ENCODE measurements at places on chromosomes 11 and 22.

DNA sequence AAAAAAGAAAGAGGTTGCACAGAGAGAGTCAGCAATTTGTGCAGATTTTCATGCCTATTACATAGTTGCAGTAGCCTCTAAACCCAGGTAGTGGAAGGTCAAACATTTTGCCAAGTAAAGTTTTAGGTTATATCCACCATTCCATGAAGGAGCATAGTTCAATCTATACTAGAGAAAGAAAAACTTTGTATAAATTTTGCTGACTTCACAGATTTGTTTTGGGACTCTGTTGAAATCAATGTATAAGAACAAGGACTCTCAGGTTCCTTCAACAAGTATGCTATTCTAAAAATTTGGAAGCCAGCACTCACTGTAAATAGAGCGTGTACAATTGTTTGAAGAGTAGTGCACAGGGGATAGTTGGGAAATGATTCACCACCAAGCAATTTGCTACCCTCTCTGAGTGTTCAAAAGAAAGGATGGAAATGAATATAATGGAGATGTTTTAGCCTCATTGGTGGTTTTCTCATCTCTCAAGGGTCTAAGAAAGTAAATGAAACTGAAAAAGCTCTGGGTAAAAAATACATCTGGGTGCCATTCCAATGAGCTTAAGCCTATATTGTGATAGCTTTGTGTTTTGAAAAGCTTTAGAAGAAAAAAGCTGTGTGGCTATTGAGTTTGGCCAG, 508.4 kb upstream of the LUZP2 start:
- no peak for DNase-seq

DNA sequence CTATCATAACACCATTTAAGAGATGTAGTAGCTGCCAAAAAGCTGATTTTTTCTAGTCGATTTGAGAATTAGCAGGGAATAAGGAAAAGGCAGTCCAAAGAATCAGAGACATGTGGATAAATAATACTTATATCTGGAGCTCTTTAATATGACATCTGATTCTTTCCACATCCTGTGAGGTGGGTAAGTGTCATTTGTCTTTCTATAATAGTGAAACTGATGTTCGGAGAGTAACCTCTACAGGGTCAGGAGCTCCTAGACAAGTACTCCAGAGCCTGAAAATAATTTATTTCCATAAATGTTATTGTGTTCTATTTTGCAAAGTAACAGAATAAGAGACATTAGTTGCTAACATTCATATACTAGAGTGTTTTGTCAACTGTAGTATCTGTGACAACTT, 367.6 kb downstream of the DYNC2H1 start:
- DNase-seq, result no peak

DNA sequence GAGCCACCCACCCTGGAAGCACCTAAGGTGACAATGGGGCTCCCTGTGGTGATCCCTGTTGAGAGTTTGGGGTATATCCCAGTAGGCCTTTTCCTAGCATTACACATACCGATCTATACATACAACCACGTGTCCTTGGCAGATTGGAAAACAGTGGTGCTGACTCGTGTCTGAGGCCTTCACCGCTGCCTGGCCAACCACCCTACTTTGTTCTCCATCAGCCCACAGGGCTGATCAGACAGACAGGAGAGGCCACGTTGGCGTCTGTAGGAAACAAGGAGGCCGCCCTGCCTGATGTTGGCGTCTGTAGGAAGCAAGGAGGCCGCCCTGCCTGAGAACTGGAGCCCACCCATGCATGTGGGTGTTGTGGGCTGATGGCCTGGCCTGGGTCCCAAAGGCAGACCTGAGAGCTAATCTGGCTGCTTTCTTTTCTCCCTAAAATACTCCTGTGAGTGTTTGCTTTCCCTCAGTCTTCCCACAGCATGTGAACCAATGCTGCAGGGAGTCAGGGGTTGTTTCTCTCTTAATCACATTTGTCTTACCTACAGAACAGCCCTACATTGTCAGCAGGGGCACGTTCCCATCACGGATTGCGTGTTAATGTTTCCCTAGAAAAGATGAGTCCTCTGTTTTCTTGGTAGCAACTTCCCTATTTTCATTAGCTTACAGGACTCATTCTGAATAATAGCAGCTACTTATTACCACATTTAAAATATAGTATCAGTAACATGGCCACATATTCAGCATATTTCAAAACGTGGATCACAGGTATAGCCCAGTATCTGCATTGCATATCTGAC, 57.2 kb downstream of the SBF1 start:
- no peak for DNase-seq

DNA sequence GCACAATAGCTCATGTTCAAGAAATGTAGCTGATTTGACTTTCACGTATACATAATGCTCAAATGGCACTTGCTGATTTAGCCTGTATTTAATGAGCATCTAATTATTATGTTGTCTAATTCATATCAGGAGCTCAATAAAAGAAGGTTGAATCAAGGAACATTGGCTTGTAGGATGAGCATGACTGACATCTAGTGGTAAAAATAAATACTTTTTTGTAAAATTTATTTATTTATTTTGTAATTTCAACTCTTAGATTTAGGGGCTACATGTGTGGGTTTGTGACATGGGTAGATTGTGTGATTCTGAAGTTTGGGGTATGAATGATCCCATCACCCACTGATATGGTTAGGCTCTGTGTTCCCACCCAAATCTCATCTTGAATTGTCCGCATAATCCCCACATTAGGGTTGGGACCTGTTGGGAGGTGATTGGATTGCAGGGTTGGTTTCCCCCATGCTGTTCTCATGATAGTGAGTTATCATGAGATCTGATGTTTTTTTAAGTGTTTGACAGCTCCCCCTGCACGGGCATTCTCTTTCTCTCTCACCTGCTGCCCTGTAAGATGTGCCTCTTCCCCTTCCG, 1.7 kb upstream of the OR52E5 start:
- DNase-seq, result no peak

GRCh38 chr11:122019908-122020694, 95.9 kb downstream of the BLID start:
- DNase-seq, result no peak

DNA sequence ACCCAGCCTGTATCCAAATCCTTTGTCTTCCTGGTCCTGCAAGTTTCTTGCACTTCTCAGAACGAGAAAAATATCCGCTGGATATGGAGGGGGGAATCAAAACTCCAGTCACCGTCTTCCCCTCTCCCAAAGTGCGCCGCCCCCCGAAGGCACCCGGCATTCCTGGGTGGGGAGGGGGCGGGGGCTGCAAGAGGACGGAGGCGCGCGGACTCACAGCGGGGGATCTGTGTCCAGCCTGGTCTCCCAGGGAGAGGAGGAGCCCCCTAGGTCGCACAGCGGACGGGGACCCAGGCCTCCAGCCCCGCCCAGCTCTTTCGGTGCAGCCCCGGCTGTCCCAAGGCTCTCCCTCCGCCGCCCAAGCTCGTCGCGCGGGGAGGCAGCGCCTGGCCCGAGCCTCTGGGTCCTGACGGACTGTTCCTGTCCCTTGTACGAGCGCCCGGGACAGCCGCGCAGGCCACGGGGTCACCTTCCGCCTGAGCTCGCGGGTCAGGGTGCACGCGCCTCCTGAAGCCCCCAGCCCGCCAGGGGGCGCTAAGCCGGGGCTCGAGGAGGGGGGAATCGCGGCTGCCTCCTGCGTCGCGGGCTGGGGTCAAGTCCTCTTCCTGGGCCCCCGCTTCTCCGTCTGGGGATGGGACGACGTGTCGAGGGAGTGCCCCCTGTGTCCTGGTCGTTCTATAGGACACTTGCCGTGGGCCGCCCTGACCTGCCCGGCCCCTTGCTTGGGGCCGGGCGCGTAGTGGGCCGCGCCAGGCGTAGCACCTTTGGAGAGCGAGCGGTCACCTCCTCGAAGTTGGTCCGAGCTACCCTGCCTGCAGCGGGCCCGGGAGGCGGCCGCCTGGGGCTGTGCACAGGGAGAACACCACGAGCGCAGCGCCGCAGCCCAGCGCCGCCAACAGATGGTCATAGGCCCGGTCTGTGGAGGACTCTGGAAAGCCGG, 2.4 kb upstream of the WNT11 start:
- DNase-seq, result peak; percentile 48

DNA sequence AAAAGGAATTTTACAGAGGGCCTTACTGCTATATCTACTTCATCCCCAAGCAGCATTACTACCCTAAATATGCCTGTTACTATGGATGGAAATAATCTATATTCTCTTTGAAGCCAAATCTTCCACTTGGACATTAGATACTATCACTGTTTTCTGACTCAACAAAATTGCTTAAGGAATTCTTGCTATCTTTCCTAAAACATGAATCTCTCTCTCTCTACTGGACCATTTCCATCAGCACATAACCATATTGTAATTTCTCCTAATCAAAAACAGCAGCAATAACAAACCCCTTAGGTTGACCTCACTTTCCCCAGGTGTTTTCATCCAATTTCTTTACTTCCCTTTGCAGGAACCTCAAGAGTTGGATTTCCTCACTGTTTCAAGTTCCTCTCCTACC, 67.9 kb upstream of the BLID start:
- DNase-seq, result no peak

- DNase-seq, result no peak
Measured at GRCh38 chr22:36117053-36117554, 43.5 kb downstream of the APOL3 start.

- DNase-seq, result no peak
Measured at GRCh38 chr11:65917434-65918210, 1.2 kb downstream of the C11orf68 start.

DNA sequence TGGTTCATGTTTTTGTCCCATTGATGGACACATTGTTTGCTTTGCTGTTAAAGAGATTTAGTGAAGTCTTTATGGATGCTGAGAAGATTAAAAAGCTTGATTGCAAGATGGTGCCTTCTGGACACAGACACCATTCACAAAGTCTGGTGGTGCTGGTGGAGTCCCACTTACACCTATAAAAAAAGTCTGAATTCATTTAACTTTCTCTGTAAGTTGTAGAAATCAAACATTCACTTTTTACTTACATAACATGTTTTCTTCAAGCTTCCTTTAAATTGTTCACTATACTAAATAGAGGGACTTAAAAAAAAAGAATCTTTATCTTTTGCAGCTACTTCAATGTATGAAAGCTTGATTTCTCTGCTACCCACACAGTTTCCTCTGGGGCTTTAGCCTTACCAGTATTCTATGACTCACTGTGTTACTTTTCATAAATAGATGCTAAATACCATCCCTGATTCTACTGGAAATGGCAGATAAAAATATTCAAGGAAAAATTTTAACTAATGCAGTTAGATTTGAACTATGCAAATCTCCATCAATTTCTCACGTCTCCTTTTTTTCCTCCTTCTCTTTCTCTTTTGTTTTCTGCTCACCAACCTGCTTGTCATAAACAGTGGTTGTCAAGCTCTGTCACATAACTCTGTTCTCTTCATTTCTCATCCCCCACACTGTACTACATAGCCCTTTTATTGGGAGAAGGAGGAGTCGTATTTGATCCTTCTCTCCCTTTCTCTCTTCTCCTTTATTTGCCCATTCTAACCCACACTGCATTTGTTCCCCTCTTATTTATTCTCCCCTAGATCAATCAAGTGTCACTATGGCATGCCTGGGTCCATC, 89.7 kb downstream of the FAM76B start:
- no peak for DNase-seq

DNA sequence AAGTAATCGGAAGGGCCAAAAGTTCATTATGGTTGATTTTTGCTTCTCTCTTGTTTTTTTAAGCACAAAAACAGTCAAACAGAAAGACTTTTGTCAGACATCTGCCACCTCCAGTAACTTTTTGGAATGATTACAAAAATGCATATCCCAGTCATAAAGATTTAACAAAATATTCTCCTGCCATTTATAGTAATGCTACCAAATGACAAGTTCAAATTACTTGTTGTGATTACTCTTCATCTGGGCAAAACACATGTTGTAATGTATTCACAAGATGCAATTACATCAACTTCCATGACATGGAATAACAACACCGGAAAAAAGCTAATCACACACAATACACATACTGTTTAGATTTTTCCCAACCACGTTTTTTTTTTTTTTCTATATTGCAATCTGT, 1017.5 kb upstream of the TENM4 start:
- no peak for DNase-seq

DNA sequence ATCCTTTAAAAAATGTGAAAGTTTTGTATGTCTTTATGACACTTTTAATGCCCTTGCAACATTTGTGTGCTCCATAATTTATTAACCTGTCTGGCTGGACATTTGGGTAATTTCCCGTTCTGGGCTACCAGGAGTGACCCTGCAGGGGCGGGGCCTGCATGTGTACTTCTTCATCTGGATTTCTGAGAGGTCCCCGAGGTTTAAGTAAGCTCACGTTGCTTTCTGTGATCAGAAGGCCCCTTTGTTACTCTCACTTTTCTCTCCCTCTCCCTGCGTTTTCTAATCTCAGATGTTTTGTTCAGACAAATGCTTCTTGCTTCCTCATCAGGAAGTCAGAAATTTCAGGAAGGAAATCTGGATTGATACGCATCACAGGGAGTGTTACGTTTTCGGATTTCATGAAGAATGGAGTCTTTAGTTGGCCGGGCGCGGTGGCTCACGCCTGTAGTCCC, 78.9 kb upstream of the CRYBB3 start:
- DNase-seq, result no peak

- DNase-seq, result no peak
Measured at GRCh38 chr11:114796954-114797721, 118.8 kb downstream of the NXPE2 start.

DNA sequence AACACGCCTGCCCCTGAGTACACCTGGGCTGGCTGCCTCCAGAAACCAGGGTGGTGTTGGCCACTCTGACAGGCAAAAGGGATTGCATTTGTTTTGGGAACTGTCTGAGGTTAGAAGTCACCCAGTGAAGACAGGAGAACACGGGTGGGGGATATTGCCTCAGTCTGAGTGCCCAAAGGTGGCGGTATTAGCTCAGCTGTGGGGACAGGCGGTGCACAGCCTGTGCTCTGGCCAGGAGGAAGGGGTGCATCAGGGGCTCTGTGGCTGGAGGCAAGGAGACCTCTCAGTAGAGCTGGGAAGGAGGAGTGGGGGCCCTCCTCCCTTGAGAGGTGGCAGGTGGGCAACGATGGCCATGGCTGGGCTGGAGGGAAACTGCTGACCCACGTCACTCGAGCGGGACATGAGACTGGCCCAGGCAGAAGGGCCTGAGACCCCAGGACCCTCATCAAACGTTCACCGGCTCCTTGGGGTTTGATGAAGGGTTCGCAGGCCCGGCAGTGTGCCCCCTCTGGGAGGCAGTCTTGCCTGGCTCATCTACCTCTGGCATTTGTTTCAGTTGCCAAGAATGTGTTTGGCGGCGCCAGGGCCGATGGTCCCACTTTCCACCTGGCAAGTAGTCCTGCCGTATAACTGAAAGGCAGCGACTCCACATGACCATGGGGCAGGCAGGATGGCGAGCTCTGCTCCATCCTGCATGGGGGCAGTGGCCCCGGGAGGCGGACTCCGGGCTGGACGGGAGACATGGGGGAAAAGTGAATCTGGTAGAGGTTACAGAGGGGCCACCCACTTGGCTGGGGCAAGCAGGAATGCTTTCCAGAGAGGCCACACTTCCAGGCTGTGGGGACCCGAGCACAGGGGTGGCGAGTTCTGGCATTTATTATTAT, 52.8 kb upstream of the SMIM38 start:
- DNase-seq, result no peak

DNA sequence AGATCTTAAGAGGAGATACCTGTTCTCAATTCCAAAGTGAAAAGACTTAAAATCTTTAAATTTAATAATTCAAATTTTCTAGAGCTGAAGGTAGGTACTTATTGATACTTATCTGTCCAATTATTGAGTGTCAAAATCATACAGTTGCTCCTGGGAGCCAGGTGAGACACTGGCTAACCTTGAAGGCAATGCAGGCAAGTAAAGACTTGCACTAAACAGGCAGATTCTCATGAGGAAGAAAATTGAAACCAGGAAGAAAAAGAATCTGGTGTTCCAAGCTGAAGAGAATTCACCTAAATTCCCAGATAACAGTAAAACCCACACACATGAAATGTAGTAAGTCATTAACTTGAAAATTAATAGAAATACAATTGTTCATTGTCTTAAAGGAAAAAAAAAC, 30.3 kb downstream of the VSIG10L2 start:
- DNase-seq, result no peak

Data from activated CD8-positive, alpha-beta memory T cell treated with anti-CD3 and anti-CD28 coated beads for 4 hours (primary cell).